ENCODE measurements at places on chromosomes 4 and X. TPM values are rescaled to one million over a fixed set of nuclear protein-coding genes. Genes with fewer than 3 reads are reported as not detected.

DNA sequence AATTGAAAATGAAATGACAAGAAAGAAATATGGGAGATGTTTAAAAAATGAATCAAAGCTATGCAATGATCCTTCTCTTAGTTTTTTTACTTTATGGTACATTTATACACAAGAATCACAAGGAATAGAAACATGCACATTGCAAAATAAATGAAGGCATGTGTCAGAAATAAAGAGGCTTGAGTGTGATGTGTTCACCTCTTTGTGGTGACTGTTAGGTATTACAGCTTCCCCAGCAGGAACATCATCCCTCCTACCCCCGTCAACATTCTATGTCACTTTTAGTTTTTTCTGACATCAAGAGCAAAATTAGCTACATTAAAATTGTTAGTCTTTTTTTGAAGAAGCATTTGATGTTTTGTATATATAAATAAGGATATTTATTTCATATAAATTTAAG, 214.8 kb downstream of the SLC4A4 start:
- DNase-seq, result no peak
- H3K4me3 ChIP-seq, result no peak overlapping the region
- H3K27ac ChIP-seq, result no peak overlapping the region
- H3K36me3 ChIP-seq, result no peaks in the 10 kb centered on the region

DNA sequence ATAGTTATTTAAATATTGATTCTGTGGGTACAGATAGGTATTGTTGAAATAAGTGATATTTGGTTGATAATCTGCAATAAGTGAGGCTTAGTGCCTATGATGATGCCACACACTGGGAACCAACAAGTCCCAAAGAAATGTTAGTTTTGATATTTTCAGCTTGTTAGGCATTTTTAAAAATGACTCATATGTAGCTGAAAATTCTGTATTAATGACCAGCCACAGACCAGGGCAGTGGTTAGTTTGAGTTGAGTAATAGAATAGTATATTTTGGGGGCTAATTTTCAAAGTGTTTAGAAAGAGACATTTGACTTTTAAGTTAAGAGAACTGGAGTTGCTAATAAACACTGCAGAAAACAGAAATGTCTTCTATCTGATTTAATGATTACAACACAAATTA, 9.4 kb downstream of the INTU start:
- no peak overlapping the region for H3K27ac ChIP-seq
- no peaks in the 10 kb centered on the region for H3K36me3 ChIP-seq
- no peaks in the 10 kb centered on the region for H3K4me1 ChIP-seq
- no peaks in the 10 kb centered on the region for H3K27me3 ChIP-seq

DNA sequence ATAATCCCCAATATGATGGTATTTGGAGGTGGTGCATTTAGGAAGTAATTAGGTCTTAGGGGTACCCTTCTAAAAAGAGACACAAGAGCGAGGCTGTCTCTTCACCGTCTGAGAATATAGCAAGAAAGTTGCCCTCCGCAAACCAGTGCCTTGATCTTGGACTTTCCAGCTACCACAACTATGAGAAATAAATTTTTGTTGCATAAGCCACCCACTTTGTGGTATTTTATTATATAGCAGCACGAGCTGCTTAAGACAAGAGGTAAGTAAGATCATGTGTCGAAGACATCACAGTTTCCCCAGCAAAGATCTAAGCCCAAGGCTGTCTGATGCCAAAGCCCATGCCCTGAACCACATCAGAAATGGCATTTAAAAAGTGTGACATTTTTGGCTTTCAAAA, 9.6 kb upstream of the EXOSC9 start:
- no peak overlapping the region for H3K4me3 ChIP-seq
- no peaks in the 10 kb centered on the region for H3K27me3 ChIP-seq
- DNase-seq, result no peak
- peaks cover 18% of the 10 kb centered on the region for H3K4me1 ChIP-seq
- H3K36me3 ChIP-seq, result no peaks in the 10 kb centered on the region
- no peak overlapping the region for H3K27ac ChIP-seq

DNA sequence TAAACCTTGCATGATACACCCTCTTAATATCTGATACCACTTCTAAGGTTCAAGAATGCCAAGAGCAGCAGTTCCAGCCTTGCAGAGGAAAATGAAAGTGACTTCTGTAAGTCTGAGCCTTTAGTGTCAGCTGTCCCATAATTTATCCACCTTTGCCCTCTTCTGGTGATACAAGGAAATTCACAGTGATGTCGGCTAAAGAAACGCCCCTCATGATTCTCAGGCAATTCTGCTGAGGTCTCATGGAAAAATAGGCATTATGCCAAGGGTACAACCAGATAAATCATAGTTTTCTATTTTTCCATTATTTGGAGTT, 172.2 kb upstream of the CXCL13 start:
- H3K4me1 ChIP-seq, result no peaks in the 10 kb centered on the region
- no peaks in the 10 kb centered on the region for H3K36me3 ChIP-seq
- DNase-seq, result no peak

DNA sequence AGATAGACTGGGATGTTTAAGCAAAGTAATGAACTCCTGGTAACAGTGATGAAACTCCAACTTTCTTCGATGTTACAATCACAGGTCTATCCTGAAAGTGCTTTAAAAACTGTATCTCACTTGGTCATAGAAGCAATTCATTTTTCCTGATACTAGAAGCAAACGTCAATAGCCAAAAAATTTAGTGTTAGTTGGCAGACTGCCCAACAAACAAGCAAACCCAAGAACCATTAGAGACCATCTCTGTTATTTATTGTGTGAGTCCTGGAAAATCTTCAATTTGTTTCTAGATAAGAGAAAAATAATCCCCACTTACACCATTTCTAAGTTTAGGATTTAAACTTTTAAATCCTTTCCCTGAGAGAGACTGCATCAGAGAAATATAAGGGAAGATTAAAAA, 553.9 kb downstream of the INPP4B start:
- H3K27ac ChIP-seq, result no peak overlapping the region
- DNase-seq, result no peak
- H3K27me3 ChIP-seq, result no peaks in the 10 kb centered on the region
- no peaks in the 10 kb centered on the region for H3K4me1 ChIP-seq
- H3K4me3 ChIP-seq, result no peak overlapping the region

DNA sequence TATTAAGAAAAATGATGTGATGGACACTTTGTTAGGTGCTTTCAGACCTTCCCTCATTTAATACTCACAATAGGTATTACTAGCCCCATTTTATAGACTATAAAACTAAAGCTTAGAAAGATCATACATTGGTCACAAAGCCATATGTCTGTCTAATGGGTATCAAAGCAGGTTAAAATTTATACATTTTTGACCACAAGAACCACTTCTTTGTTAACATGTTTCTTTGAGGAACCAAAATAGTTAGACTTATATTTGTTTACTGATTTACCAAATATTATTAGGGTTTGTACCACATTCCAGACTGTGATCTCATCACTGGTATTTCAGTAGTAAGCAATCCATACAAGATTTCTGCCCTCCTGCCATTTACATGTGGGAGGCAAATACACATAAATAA, 363.3 kb downstream of the NAF1 start:
- no peaks in the 10 kb centered on the region for H3K4me1 ChIP-seq
- H3K27ac ChIP-seq, result no peak overlapping the region
- no peak overlapping the region for H3K4me3 ChIP-seq
- H3K27me3 ChIP-seq, result no peaks in the 10 kb centered on the region
- no peak for DNase-seq

DNA sequence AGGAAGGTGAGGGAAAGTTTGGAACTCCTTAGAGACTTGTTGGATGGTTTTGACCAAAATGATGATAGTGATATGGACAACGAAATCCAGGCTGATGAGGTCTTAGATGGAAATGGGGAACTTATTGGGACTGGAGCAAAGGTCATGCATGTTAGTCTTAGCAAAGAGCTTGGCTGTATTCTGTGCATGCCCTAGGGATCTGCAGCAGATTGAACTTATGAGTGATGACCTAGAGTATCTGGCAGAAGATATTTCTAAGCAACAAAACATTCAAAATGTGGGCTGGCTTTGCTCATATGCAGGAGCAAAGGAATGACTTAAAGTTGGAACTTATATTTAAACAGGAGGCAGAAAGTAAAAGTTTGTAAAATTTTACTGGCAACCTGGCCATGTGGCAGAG, 489.3 kb upstream of the DIPK2B start:
- no peaks in the 10 kb centered on the region for H3K27me3 ChIP-seq
- no peaks in the 10 kb centered on the region for H3K4me1 ChIP-seq
- DNase-seq, result no peak

DNA sequence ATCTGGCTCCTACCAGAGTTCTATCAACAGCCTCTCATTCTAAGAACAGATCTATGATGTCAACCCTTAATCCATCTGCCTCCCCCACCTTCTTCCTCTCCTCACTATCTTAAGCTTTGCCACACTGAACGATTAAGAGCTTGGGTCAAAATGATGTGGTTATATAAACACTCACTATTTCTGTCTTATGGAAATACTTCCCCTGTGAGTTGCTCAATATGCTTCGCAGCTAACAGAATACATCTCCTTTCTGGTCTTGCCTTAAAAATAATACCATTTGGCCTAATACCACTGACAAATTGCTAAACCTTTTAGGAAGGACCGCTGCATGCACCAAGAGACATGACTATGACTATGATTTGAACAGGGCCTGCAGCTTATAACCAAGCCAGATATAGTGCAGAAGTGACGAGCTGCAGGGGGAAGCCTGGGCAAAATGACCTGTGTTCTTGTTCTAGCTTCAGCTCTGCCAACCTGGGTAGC, 130.9 kb downstream of the RNF150 start:
- no peak overlapping the region for H3K27ac ChIP-seq
- no peaks in the 10 kb centered on the region for H3K36me3 ChIP-seq
- no peak for DNase-seq
- no peak overlapping the region for H3K4me3 ChIP-seq
- H3K27me3 ChIP-seq, result no peaks in the 10 kb centered on the region

DNA sequence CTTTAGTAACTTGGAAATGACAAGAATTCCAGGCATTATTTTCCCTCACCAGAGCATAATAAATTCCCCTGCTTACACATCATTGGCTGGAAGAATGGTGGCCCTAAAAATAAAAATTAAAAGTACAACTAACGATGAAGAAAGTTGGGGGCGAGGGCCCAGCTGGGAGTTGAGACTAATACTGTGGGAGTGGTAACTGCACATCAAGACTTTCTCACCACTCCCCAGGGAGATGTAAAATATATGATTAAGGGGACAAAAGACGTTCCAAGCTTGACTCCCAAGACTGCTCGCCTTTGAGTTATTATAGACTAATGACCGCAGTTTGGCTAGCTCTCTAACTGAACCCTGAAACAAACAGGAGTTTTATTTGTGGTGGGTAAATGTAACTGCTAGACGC, 30.0 kb downstream of the SMIM31 start:
- DNase-seq, result no peak
- H3K27me3 ChIP-seq, result no peaks in the 10 kb centered on the region
- H3K4me1 ChIP-seq, result no peaks in the 10 kb centered on the region
- no peaks in the 10 kb centered on the region for H3K36me3 ChIP-seq

DNA sequence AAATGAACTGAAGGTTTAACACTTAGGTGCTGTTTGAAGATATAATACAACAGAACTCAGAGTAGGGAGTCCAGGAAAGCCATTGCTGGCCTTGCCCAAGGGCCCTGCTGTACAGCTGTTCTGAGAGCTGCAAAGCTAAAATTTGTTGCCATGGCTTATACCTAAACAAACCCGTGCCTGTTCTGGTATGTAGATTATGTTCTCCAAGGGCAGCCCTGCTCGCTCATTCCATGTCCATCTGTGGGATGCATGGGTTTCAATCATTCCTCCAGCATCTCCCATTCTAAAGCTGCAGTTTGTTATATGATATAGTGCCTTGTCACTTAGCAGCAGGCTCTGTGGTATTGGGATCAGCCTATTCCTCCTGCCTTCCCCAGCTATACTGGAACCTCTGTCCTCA, 80.8 kb upstream of the BMPR1B start:
- no peak for DNase-seq
- H3K27me3 ChIP-seq, result no peaks in the 10 kb centered on the region

- H3K4me3 ChIP-seq, result no peak overlapping the region
- no peak for DNase-seq
- H3K27ac ChIP-seq, result no peak overlapping the region
- no peaks in the 10 kb centered on the region for H3K4me1 ChIP-seq
Observed at GRCh38 chr4:5152521-5152920, 101.2 kb downstream of the STK32B start.

DNA sequence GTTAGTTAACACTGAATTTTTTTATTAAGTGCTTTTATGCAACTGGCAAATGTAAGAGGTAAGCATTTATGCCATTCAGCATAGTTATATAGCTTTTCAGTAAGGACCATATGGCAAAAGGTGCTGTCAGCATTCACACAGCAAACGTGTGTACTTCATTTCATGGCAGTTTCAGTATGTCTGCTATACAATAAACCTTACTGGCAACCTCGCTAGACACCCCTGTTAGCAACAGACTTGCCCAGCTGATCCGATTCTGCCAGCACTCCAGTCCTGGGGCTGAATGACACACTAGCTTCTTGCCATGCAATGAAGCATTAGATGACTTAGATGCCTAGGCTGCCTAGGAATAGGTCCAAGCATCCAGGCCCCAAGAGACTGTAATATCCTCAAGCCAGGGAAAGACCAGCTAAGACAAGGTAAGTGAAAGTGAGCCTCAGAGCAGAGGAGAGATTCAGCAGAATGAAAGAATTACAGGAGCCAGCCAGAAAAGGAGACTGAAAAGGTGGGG, 47.3 kb upstream of the DOCK11 start:
- H3K4me3 ChIP-seq, result no peak overlapping the region
- H3K27ac ChIP-seq, result no peak overlapping the region
- H3K36me3 ChIP-seq, result no peaks in the 10 kb centered on the region
- DNase-seq, result no peak
- no peaks in the 10 kb centered on the region for H3K27me3 ChIP-seq

DNA sequence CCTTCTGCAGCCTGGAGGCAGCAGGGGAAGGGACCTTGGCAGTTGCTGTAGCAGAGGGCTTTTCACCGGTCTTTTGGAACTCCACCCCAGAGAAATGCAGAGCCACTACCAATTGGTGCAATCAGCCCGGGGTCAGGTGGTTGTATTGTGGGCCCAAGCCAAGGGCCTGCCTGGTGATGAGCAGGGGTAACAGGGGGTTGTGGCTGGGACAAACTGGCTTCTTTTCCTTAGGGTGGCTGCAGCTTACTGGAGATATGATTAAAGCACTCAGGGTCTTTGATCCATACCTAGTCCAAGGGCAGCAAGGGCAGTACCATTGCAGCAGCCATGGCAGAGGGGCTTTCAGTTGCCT, 28.1 kb downstream of the ENPEP start:
- H3K36me3 ChIP-seq, result no peaks in the 10 kb centered on the region
- H3K4me1 ChIP-seq, result no peaks in the 10 kb centered on the region
- H3K4me3 ChIP-seq, result no peak overlapping the region
- H3K27ac ChIP-seq, result no peak overlapping the region

- no peaks in the 10 kb centered on the region for H3K36me3 ChIP-seq
- DNase-seq, result no peak
- H3K4me1 ChIP-seq, result no peaks in the 10 kb centered on the region
- H3K27me3 ChIP-seq, result no peaks in the 10 kb centered on the region
- no peak overlapping the region for H3K4me3 ChIP-seq
Observed at GRCh38 chr4:184114431-184114830, 103.2 kb downstream of the ENPP6 start.

- H3K4me3 ChIP-seq, result no peak overlapping the region
- no peaks in the 10 kb centered on the region for H3K4me1 ChIP-seq
- no peaks in the 10 kb centered on the region for H3K27me3 ChIP-seq
- no peaks in the 10 kb centered on the region for H3K36me3 ChIP-seq
- H3K27ac ChIP-seq, result no peak overlapping the region
Observed at GRCh38 chrX:38285649-38286048, 41.7 kb downstream of the RPGR start.

The GPR82 gene
- polyA plus RNA-seq, result not detected

The GUCY1B1 gene
- 0.08 TPM for polyA plus RNA-seq

The MAGEE2 gene
- polyA plus RNA-seq, result not detected

The SLC10A6 gene
- 27.7 TPM for polyA plus RNA-seq

The SOX3 gene
- not detected for polyA plus RNA-seq

The MSANTD1 gene
- polyA plus RNA-seq, result 0.05 TPM

The HSFX1 gene
- polyA plus RNA-seq, result not detected

The TACR3 gene
- polyA plus RNA-seq, result not detected

The MAGEB17 gene
- not detected for polyA plus RNA-seq

Data from keratinocyte (primary cell).